ENCODE measurements at places on chromosomes 13 and 19. TPM values are rescaled to one million over a fixed set of nuclear protein-coding genes. Genes with fewer than 3 reads are reported as not detected.

GRCh38 chr13:29959086-29959485, 108.7 kb upstream of the UBL3 start:
- H3K4me3 ChIP-seq: no peak overlapping the region
- no peak overlapping the region for H3K27ac ChIP-seq
- no peaks in the 10 kb centered on the region for H3K27me3 ChIP-seq
- H3K36me3 ChIP-seq: no peaks in the 10 kb centered on the region

The EBPL gene
- 5.0 TPM for total RNA-seq

DNA sequence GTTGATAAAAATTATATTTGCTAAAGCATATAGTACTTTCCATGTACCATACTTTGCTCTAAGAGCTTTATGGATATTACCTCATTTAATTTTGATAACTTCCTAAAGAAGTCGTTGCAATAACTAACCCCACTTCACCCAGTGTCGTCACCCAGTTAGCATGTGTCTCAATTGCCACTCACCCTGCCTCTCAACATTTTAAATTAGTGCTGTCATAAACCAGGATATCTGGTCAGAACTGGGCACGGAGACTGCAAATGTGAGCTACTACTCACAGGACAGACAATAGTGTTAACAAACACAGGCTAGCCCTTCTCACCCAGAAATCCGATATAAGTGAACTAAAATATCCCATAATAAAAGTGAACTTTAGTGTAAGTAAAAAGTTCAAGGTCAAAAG, 430.6 kb downstream of the KLF12 start:
- DNase-seq: no peak
- H3K27ac ChIP-seq: no peak overlapping the region
- no peaks in the 10 kb centered on the region for H3K4me1 ChIP-seq
- no peaks in the 10 kb centered on the region for H3K36me3 ChIP-seq

DNA sequence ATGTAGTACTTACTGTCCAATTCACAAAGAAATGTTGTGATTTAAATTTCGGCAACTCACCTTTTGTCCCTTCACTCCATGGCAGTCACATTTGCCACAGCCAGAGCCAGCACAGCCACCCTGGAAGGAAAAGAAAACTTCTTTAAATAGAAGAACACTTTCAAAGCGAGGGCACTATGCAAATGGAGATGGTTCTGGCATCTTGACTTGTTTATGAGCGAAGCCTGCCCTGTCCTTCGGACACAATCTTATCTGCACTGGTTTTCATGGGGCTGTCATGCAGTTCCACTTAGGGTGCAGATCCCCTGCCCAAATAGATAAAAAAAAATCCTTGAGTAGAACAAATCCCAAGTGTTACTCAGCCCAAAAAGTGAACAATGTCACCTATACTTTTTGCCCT, 64.3 kb downstream of the COL4A1 start:
- no peaks in the 10 kb centered on the region for H3K27me3 ChIP-seq
- H3K36me3 ChIP-seq: peaks cover 26% of the 10 kb centered on the region
- H3K4me3 ChIP-seq: peak overlapping the region; percentile 3
- peak overlapping the region; percentile 70 for H3K27ac ChIP-seq
- no peak for DNase-seq

DNA sequence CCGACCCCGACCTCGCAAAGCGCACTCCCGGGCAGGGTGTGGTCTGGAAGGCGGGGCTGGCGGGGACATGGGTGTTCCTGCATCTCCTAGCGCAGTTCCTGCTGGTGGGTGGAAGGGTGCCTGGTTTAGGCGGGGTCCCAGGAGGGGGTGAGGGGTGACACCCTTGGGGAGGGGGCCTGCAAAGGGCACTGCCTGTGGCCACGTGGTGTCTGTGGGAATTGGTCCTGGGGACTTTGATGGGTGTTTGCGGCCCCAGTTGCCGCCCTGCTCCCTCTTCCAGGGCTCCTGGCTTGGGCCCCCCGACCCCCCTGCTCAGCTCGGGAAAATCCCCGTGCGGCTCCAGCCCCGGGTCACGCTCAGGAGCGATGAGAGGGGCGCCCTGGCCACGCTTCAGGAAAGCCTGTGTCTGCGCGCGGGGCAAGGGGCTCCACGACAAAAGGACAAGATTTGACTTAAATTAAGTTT, 19.1 kb downstream of the WTIP start:
- DNase-seq: no peak
- peaks cover 49% of the 10 kb centered on the region for H3K36me3 ChIP-seq
- no peaks in the 10 kb centered on the region for H3K27me3 ChIP-seq
- H3K27ac ChIP-seq: no peak overlapping the region
- no peak overlapping the region for H3K4me3 ChIP-seq

The SLITRK6 gene
- total RNA-seq: 0.19 TPM

DNA sequence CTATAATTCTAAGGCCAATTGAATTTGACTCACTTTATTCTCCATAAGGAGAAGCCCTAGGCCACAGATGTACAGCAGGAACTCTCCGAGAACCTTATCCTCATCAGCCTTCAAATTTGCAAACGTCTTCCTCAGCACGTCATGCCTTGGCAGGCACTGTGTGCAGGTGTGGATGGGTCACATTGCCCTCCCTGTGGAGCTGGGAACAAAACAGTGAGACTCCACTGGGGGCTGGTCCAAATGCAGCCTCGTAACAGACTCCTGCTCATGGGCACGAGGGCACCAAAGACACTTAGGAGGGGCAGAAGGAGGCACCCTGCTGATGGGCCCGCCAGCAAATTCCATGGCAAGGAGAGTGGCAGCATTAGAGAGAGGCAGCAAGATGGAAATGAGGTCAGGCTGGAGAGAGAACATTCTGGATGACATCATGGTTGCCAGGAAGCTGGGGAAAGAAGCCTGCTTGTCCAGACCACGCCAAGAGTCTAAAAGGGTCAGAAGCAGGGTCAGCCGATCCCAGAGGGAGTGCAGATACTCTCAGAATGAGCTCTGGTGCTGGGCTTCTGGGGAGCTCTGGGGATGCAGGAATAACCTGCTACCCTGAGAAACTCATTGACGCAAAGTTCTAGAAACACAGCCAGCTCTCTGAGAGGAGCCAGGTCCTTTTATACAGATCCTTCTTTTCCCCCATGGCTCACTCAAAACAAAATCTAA, 242.2 kb downstream of the B3GLCT start:
- no peak overlapping the region for H3K4me3 ChIP-seq
- no peaks in the 10 kb centered on the region for H3K4me1 ChIP-seq
- peak overlapping the region; percentile 28 for H3K27ac ChIP-seq
- DNase-seq: peak; percentile 84

DNA sequence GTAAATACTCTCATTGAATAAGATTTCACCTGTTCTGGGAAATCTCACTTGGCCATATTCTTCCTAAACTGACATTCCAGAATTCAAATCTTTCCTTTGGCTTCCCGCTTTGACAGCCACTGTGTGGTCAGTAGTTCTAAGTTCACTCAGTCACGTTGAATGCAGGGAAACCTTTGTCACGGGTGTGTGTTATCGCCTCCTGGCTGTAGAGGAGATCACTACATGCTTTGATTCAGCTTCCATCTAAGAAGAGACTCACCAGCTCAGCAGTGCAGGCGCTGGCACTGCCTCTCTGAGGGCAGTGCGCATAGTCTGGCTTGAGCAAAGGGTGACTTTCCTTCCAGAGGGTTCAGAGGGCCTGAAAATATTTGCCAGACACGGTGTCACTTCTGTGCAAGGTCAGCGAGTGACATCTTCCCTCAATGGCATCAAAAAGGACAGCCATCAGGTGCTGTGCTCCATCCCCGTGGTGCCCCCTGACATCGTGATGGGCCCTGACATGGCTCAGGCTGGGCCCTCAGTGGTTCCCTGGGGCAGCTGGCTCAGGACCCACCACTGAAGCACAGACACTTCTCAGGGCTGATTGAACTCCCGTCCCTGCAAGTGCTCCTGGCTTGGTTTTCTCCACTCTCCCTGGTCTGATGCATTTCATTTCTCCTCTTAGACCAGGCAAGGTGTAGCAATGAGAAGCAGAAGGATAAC, 635.4 kb upstream of the ARGLU1 start:
- H3K27me3 ChIP-seq: peaks cover 7% of the 10 kb centered on the region
- peak overlapping the region; percentile 75 for H3K27ac ChIP-seq
- H3K4me3 ChIP-seq: no peak overlapping the region
- no peak for DNase-seq

The SERP2 gene
- 12.0 TPM for total RNA-seq

DNA sequence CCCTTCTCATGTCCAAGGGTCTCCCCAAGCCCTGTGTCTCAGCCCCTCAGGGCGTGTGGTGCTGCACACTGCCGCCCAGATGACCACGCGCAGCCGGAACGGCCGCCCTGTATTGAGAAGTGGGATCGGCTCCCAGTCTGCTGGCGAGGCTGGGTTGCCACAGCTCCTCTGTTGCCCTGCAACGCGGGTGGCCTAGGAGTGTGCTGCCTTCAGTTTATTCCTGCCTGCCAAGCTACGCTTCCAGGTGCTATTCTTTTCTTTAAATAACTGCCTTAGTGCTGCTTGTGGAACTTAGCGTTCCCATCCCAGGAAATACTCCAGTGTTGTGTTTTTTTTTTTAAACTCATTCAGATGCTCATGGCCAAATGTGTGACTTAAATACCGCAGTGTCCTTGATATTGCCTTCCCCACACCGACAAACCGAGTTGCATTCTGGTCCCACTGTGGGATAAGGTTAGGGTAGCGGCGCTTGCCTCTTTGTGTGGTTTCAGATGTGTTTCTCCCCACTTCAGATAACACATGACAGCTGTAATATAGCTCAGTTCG, 16.6 kb downstream of the ACTN4 start:
- H3K4me3 ChIP-seq: peak overlapping the region; percentile 17
- H3K36me3 ChIP-seq: peaks cover 9% of the 10 kb centered on the region
- peak; percentile 65 for DNase-seq

DNA sequence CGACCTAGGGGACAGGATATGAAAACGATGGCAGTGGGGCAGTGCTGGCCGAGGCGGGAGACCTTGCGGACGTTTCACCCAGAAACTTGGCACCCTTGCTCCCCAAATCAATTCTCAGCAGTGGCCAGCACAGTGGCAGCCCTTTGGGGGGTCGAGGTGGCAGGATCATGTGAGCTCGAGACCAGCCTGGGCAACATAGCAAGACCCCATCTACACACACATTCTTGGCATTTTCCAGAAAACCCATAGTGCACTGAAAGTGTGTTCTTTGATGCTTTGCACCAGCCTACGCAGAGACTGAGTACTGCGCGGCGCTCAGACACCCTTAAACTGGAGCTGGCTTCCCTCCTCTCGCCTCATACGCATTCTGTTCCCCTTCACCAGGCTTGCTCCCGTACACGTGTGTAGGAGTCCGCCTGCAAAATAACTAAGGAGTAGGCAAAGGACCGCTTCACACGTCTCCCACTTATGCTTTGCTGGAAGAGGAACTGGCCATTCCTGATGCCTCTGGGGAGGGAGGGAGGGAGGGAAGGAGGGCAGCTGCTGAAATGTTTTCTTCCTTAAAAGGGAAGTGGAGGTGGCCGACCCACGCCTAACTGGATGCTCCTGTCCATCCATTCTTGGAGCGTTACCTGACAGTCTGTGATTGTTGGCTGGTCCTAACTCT, 23.5 kb upstream of the MIER2 start:
- H3K36me3 ChIP-seq: no peaks in the 10 kb centered on the region
- DNase-seq: no peak
- peaks cover 16% of the 10 kb centered on the region for H3K4me1 ChIP-seq
- H3K4me3 ChIP-seq: no peak overlapping the region
- peaks cover 22% of the 10 kb centered on the region for H3K27me3 ChIP-seq

The RAB3D gene
- total RNA-seq: 6.6 TPM

DNA sequence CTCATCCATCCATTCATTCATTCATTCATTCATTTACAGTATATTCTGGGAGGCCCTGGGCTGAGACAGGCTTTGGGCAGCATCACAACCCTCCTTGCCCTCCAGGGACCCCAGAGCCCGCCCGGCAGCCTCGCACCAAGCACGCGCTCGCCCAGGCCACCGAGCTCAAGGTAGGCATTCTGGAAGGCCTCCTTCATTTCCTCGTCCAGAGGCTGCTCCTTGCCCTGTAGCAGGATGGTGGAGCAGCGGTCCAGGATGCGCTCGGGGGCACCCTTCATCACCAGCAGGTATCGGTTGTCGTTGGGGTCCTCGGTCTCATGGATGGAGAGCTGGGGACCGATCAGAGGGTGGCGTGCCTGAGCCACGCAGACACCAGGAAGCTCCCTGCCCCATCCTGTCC, 15.6 kb downstream of the ATP1A3 start:
- no peak overlapping the region for H3K27ac ChIP-seq
- H3K4me1 ChIP-seq: peaks cover 10% of the 10 kb centered on the region
- DNase-seq: no peak
- H3K27me3 ChIP-seq: no peaks in the 10 kb centered on the region
- H3K36me3 ChIP-seq: peaks cover 77% of the 10 kb centered on the region
- no peak overlapping the region for H3K4me3 ChIP-seq

- H3K27ac ChIP-seq: no peak overlapping the region
- no peak for DNase-seq
- no peaks in the 10 kb centered on the region for H3K27me3 ChIP-seq
Measured at GRCh38 chr13:70964874-70965273, 856.6 kb upstream of the KLHL1 start.

DNA sequence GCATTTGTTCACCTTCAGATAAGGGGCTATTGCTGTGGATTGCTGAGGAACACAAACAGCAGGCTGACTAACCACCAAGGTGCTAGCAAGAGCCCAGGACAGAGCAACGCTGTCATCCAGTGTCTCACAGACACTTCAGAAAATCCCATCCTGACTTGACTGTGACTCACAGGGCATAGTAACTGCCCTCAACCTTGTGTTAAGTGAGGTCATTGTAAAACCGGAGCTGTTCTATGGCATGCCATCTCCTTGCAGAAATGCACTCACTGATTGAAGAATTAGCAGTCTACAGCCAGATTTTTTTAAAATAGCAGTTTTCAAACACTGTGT, 51.1 kb downstream of the TNFRSF19 start:
- H3K36me3 ChIP-seq: no peaks in the 10 kb centered on the region
- H3K4me1 ChIP-seq: peaks cover 22% of the 10 kb centered on the region
- no peaks in the 10 kb centered on the region for H3K27me3 ChIP-seq
- no peak for DNase-seq

DNA sequence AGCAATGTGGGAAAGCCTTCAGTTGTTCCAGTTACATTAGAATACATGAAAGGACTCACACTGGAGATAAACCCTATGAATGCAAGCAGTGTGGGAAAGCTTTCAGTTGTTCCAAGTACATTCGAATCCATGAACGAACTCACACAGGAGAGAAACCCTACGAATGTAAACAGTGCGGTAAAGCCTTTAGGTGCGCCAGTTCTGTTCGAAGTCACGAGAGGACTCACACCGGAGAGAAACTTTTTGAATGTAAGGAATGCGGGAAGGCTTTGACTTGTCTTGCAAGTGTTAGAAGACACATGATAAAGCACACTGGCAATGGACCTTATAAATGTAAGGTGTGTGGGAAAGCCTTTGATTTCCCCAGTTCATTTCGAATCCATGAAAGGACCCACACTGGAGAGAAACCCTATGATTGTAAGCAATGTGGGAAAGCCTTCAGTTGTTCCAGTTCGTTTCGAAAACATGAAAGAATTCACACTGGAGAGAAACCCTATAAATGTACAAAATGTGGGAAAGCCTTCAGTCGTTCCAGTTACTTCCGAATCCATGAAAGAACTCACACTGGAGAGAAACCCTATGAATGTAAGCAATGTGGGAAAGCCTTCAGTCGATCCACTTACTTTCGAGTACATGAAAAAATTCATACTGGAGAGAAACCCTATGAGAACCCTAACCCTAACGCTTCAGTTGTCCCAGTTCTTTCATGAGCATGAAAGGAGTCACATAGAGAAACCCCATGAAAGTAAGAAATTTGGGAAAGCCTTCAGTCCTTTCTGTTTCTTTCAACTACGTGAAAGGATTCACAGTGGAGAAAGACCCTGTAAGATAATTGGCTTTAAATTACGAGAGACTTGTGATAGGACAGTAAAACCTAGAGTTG, 20.1 kb downstream of the ZNF627 start:
- no peaks in the 10 kb centered on the region for H3K4me1 ChIP-seq
- no peak overlapping the region for H3K27ac ChIP-seq
- no peaks in the 10 kb centered on the region for H3K27me3 ChIP-seq

The ZNF723 gene
- total RNA-seq: not detected

All from heart right ventricle (tissue), 16 donors.